ENCODE measurements at places on chromosomes 7 and 10. TPM values are rescaled to one million over a fixed set of nuclear protein-coding genes. Genes with fewer than 3 reads are reported as not detected.

The IL2RA gene
- total RNA-seq: not detected

DNA sequence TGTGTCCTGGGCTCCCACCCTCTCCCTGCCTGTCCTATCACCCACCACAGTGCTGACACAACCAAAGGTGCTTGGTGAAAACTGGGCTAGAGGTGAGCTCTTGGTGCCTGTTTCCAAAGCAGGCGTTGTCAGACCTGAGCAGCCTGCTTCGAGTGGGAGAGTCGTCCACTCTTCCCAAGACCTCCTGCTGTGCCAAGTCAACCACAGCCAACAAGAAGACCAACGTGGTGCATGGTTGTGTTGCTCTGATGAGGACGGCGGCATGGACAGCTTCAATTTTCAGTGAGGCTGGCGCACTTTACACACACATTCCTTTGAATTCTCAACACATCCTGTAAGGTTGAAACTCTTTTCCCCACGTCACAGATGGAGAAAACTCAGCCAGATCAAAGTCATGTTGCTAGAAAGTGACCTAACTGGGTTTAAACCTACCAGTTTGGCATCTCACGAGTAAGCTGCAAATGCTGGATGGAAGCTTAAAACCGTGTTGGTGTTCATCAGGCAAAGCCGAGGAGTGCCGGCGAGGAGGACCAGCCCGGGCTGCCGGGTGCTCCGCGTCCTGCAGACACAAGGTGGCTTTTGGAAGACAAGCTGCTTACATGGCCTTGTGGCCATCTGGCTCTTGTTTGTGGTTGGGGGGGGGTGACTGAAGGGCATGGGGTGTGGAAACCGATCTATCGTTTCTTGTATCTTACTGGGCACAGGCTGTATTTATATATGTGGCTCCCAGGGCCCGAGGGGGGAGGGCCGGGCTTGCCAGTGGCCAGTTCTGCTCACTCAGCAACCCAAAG lies 39.3 kb downstream of the INSIG1 start:
- no peaks in the 10 kb centered on the region for H3K36me3 ChIP-seq
- H3K27ac ChIP-seq: no peak overlapping the region
- H3K4me1 ChIP-seq: 0 out of 2 replicates have a peak, but pooled peaks cover 2% of the 10 kb centered on the region
- H3K4me3 ChIP-seq: no peak overlapping the region

The NEUROD6 gene
- not detected for total RNA-seq

The ARPC1B gene
- 61.8 TPM for total RNA-seq

GRCh38 chr10:13939391-13939790 lies 352.6 kb downstream of the PRPF18 start:
- no peak overlapping the region for H3K27ac ChIP-seq
- H3K27me3 ChIP-seq: no peaks in the 10 kb centered on the region
- no peak overlapping the region for H3K4me3 ChIP-seq
- H3K4me1 ChIP-seq: peaks cover 10% of the 10 kb centered on the region
- no peak for DNase-seq
- no peaks in the 10 kb centered on the region for H3K36me3 ChIP-seq

The VGF gene
- total RNA-seq: 7.4 TPM

The MAD1L1 gene
- 38.8 TPM for total RNA-seq

DNA sequence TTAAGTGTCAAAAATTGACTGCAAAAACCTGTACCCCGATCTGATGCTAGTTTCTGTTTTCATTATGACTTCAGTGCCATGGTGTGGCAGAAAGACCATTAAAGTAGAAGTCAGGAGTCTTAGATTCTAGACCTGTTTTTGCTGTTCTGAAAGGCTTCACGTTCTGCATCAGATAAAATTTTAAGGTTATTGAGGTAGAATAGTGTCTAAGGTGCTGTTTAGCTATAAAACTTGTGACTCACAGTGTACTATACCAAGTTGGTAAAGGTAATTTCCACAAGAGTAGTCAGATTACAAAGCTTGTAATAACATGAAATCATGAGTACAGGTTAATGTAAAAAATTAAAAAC lies 38.6 kb downstream of the ZNRF2 start:
- H3K4me3 ChIP-seq: no peak overlapping the region
- H3K27me3 ChIP-seq: no peaks in the 10 kb centered on the region
- no peak for DNase-seq
- H3K4me1 ChIP-seq: peaks cover 17% of the 10 kb centered on the region
- no peaks in the 10 kb centered on the region for H3K36me3 ChIP-seq

GRCh38 chr10:35789996-35790395 lies 147.9 kb upstream of the FZD8 start:
- H3K36me3 ChIP-seq: no peaks in the 10 kb centered on the region
- no peak overlapping the region for H3K27ac ChIP-seq
- H3K4me1 ChIP-seq: no peaks in the 10 kb centered on the region
- DNase-seq: no peak

DNA sequence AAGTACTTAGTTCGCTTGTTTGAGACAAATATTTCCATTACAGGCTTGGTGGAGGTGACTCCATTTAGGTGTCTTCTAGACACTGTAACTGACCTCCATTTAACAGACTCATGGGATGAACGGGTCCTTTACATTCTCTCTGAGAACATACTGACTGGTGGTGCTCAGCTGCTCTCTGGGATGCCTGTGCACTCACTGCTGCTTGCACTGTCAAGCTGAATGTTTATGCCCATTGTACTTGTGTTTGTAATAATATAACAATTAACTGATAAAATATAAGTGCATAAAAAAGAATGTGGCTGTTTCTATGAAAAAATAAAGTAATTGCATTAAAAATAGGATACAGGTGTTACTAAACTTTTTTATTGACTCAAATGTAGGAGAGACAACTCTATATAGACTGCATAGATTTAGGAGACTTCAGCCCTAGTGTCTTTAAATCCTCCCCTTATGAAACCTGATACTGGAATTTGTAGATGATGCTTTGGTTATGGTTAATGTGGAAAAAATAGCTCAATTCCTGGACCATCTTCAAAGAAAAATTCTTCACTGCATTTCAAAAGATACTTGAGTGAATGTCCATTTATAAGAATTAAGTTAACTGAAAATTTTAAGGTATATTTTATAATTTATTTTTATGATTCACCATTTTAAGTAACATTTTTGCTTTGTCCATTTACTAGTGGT lies 85.4 kb downstream of the CDK14 start:
- H3K36me3 ChIP-seq: no peaks in the 10 kb centered on the region
- H3K27ac ChIP-seq: no peak overlapping the region
- H3K4me1 ChIP-seq: peaks cover 7% of the 10 kb centered on the region
- H3K4me3 ChIP-seq: no peak overlapping the region
- DNase-seq: no peak

DNA sequence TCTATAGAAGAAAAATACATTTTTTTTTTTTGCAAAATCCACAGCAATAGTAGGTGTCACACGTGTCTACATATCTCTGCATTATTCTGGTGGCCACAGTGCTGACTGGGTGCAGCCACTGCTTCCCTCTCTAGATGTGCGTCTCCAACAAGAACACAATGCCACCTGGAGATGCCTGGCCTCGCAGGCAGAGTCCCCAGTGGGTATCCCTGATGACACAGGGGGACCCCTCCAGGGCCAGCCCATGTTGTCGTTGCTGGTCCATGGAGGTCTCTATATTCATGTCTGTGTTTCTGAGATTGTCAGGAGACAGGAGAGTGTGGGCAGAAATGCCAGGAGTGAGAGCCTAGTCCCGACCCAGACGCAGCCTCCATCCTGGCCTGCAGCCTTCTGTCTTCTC lies 345.9 kb upstream of the SHH start:
- no peaks in the 10 kb centered on the region for H3K4me1 ChIP-seq
- no peak overlapping the region for H3K27ac ChIP-seq
- no peaks in the 10 kb centered on the region for H3K36me3 ChIP-seq
- H3K4me3 ChIP-seq: no peak overlapping the region
- no peak for DNase-seq

The CCDC136 gene
- total RNA-seq: 43.7 TPM

GRCh38 chr7:33107136-33108066 lies 1.8 kb downstream of the RP9 start:
- H3K27me3 ChIP-seq: peaks cover 3% of the 10 kb centered on the region
- no peak overlapping the region for H3K4me3 ChIP-seq
- H3K4me1 ChIP-seq: no peaks in the 10 kb centered on the region
- no peak overlapping the region for H3K27ac ChIP-seq

DNA sequence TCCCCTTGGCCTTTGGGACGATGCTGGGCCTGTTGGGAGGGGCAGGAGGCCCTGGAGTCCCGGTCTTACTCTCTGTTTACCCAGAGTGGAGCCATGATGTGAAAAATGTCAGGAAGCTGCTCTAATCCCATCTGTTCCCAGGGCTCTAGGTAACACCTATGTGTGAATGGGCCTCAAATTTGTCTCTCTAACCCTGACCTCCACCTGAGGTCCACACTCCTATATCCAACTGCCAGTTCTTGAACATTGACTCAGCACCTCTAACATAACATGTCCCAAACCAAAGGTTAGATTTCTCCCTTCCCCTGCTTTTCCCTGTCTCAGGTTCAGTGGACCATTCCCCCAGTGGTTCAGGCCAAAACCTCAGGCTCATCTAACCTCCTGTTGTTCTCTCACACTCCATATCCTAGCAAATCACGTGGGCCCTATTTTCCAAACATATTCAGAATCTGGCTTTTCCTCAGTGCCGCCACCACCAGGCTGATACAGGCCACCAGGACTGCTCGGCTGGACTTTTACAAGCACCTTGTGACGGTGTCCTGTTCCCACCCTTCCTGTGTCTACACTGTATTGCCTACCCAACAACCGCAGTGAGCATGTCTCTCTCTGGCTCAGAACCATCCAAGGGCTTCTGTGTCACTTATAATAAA lies 130.6 kb downstream of the ATXN7L1 start:
- H3K4me1 ChIP-seq: no peaks in the 10 kb centered on the region
- no peak overlapping the region for H3K4me3 ChIP-seq
- DNase-seq: no peak

The ETV1 gene
- total RNA-seq: 91.2 TPM

Data from H1 (cell line).